ENCODE measurements at places on chromosomes 5 and 9. TPM values are rescaled to one million over a fixed set of nuclear protein-coding genes. Genes with fewer than 3 reads are reported as not detected.

Gene ORM1
- 3.5 TPM for total RNA-seq

Gene CDC25C
- 14.1 TPM for total RNA-seq

Gene SRA1
- total RNA-seq, result 52.0 TPM

Gene PCDHAC2
- 8.8 TPM for total RNA-seq

Gene SOHLH1
- not detected for total RNA-seq

GRCh38 chr5:160506006-160507004 lies 84.7 kb downstream of the PTTG1 start:
- DNase-seq, result no peak

DNA sequence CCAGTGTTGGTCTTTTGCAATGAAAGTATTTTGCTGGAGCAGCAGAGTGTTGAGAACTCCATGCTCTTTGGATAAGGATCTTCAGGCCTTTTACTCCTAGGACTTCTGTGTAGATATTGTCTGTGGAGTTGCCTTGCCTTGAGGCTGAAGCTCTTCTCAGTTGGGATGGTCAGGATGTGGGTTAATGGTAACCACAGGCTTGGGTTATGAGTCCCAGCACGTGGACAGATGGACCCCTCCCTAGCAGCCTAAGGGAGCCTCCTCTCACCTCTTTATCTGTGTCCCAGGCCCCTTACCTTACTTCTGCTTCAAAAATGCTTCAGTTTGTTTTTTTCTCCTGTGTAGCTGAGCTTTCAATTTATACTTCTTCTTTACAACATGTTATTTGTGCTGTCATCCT lies 109.9 kb downstream of the MEGF10 start:
- no peak for DNase-seq

DNA sequence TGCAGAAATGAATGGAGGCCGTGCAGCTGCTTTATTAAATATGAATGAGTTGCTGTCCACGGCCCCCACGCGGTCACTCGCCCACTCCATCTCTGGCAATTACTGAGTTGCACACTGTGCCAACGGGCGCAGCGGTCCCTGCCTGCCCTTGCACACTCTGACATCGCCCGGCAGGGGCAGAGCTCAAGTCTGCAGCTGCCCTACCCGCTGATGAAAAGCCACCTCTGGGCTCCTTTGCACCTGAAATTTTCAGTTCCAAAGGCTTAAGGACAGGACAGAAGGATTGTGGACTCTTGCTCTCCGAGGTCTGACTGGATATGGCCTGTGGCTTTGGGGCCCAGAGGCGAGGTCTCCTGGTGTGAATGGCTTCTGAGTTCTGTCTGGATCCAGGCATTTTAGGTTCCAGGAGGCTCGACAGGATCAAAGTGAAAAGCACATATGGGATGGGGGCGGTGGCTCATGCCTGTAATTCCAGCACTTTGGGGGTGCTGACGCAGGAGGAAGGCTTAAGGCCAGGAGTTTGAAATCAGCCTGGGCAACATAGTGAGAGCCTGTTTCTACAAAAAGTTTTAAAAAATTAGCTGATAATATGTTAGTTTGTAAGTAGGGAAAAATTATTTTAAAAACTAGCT lies 201.8 kb downstream of the PAX5 start:
- no peak for DNase-seq

DNA sequence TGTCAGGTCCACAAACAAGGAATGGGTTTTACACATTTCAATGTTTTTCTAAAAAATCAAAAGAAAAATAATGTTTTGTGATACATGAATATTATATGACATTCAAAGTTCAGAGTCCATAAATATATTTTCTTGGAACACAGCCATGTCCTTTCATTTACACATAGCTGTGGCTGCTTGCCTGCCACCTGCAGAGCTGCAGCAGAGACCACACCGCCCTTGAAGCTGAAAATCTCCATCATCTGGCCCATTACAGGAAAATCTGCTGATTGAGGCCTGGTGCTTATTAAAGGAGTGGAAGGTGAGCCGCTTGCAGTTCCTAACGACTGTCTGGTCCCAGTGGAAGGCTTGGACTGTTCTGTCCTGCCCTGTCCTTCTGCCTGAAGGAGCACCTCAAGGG lies 232.6 kb upstream of the ADAMTS16 start:
- no peak for DNase-seq

GRCh38 chr9:110109333-110110092 lies 98.4 kb downstream of the C9orf152 start:
- DNase-seq, result no peak

DNA sequence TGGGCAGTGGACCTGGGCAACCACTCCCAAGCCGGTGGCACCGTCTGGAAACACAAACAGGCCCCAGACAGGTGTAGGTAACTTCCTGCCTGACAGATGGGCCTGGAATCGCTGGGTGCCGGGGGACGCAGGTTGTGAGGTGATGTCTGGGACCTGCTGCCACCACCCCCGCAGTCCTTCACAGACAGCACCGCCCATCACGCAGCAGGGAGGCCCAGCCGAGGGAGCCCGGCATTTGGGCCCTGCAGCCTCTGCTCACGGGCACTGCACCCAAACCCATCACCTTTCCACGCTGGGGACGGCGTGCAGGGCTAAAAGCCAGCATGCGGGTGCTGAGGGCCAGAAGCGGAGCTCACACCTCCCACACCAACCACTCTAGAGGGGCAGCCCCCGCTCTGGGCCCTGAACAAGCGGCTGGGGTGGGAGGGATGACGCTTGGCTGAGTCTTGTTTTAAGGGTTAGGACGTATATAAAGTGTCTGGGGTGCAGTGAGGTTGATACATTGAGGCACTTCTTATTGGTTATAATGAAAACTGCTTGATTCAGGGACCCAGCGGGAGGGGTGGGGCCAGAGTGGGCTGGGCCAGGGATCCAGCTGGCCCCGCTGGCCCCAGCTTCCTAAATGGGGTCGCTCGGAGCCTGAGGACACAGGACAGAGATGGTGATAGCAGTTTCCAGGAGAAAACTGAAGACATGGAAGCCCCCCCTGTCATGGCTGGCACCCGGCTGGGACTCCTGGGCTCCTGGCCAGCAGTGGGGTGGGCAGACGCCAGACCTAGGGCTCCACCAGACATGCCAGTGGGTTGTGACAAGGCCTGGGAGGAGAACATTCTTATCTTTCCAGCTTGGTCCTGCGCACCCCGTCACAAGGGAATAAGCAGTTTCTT lies 11.3 kb downstream of the MYMK start:
- no peak for DNase-seq

DNA sequence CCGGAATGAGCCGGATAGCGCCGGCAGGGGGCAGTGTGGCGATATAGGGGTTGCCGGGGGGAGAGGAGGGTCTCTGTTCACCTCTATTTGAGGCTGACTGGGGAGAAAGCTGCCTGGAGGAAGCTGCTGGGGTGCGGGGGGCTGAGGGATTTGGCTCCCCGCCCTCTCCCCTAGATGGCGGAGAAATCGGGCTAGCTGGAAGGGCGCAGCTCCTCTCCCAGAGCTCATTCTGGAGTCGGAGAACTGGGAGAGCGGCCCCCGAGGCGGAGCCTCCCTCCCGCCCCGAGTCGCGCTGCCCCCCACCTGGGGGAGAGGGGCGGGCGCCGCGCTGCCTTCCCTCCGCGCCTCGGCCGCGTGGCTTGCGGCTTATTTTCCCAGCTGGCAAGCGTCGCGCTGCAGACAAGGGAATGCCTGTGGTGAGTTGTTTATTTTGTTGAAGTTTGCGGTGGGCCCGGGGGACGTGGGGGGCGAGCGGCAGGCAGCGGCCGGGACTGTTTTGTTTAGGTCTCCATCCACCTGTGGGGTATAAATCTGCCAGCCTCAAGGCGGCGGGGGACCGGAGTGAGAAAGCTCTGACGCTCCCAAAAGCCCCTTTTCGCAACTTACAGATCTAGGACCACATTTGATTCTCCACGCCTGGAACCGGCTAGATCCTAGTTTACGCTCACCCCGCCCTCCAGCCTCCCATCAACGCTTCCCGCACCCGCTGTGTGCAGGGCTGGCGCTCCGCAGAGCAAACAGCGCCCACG lies 4.1 kb upstream of the RGMB start:
- DNase-seq, result no peak

GRCh38 chr5:54458221-54458620 lies 2.7 kb downstream of the HSPB3 start:
- no peak for DNase-seq
